ENCODE measurements at places on chromosomes 13 and 19.

GRCh38 chr13:49694446-49694845 is 3.2 kb upstream of the EBPL start:
- no peak for DNase-seq

- DNase-seq, result no peak
Measured at GRCh38 chr13:47723898-47724297, 277.2 kb downstream of the SUCLA2 start.

DNA sequence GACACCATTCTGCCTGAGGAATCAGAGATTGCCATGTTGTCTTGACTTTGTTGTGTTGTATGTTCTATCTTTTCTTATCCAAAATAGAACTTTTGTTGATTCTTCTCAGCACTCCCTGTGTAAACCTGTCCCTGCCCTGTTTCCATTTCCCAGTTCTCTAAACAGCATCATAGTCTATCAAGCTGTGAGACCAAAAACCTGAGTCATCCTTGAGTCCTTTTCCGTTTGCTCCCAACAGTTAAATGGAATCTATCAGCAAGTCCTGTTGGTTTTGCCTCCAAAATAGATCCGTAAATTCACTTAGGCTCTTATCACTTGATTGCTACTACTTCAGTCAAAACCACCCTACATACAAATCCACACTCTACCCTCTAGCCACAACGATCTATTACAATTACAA is 667.1 kb downstream of the PCDH9 start:
- no peak for DNase-seq

GRCh38 chr19:36898422-36898821 is 17.7 kb downstream of the ZNF829 start:
- no peak for DNase-seq

- no peak for DNase-seq
Measured at GRCh38 chr13:99281811-99282263, 23.7 kb upstream of the GPR18 start.

GRCh38 chr13:76440568-76440967 is 445.6 kb downstream of the KCTD12 start:
- DNase-seq, result no peak

GRCh38 chr13:45257638-45258333 is 56.9 kb upstream of the KCTD4 start:
- no peak for DNase-seq

- DNase-seq, result peak; percentile 27
Measured at GRCh38 chr19:43651758-43652545, 12.3 kb upstream of the CADM4 start.

GRCh38 chr19:2288818-2289713 is 7.1 kb upstream of the PEAK3 start:
- no peak for DNase-seq

- no peak for DNase-seq
Measured at GRCh38 chr19:4728871-4729270, 5.2 kb upstream of the DPP9 start.

- no peak for DNase-seq
Measured at GRCh38 chr13:113809934-113810333, 50.9 kb downstream of the TMEM255B start.

GRCh38 chr13:64186503-64187250 is 2771.0 kb upstream of the PCDH20 start:
- no peak for DNase-seq

- no peak for DNase-seq
Measured at GRCh38 chr13:113393226-113393562, 29.3 kb upstream of the GRTP1 start.

GRCh38 chr19:14890643-14891379 is 4.9 kb upstream of the OR7A17 start:
- no peak for DNase-seq

GRCh38 chr19:51019544-51019925 is at the start of gene KLK10:
KLK10 (minus strand) TSS chr19:51019709; CDS start chr19:51019130, 579 bp downstream.
- no peak for DNase-seq

DNA sequence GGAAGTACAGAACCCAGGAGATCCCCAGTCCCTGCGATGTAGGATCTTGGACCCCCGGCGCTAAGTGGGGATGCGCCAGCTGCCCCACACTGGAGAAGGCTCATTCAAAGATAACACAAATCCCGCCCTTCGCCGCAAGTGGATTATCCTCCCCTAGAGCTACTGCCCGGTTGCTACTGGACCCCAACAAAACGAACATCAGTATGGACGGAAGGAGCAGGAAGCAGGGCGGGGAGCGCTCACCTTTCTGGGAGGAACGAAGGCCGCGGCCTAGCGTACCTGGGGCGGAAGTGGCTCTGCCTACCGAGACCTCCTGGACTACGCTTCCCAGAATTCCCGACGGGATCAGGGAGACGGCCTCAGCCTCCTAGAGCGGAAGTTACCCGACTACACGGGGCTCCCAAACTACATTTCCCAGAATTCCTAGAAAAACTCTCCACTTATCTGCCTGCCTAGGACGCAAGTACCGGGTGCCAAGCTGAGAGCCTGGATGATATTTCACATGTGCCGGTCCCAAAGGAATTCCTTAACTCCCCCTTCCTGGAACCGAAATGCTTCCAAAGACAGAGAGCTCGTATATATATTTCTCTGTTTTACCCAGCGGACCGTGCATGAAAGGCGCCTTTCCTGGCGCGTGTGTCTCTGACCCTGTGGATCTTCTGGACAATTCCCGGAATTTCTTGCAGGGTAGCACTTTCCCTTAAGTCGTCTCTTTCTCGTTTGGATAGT is at the start of gene ZNF112:
TSS of gene ZNF112 (minus strand) at position 298 of the 729 bp plus-strand sequence. CDS start 16,141 bp downstream, outside the sequence.
- peak; percentile 69 for DNase-seq
